Omental fat pad (tissue), 4 donors: ENCODE measurements at places on chromosomes 4 and X. TPM values are rescaled to one million over a fixed set of nuclear protein-coding genes. Genes with fewer than 3 reads are reported as not detected.

AWAT2 gene
- total RNA-seq: not detected

ABCG2 gene
- 7.8 TPM for total RNA-seq

PRPS2 gene
- 13.0 TPM for total RNA-seq

INTU gene
- 10.6 TPM for total RNA-seq

CRLF2 gene
- total RNA-seq: 0.47 TPM

MSX1 gene
- total RNA-seq: 20.5 TPM

SORCS2 gene
- 4.6 TPM for total RNA-seq

DNA sequence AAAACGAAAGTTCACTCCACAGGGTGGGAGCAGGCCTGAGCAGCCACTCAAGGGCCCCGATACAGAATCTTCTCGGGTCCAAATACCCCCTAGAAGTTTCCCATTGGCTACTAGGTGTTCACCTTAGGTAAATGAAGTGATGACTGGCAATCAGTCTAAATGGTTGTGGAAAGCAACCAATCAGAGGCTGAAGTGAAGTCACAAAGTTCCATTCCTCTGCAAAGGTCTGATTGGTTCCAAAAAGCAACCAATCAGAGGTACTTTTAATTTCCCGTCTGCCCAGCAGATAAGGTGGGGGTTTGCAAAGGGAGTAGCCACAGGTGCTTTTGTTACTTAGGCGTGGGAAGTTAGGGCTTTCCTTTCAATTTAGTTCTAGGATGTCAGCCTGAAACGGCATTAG lies 58.2 kb upstream of the NKAP start:
- DNase-seq: no peak

- no peak for DNase-seq
Observed at GRCh38 chr4:102308032-102308799, 37.1 kb downstream of the SLC39A8 start.

DNA sequence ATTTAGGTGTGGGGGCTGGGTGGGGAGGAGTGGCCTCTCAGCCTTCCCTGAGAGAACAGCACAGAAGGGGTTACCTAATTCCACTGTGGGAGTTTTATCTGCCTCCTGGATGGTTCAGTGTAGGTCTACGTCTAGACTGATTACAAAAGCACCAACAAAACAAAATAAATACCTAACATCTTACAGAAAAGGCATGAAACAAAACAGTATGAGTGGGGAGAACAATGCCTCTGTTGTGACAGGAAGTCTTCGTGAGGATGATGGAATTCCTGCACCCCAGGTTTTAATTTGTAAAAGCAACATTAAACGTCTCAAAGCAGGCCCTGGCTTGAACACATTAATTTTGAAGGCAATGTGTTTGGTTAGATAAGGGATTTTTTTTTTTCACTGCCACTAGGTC lies 112.1 kb upstream of the GPC4 start:
- no peak for DNase-seq

DNA sequence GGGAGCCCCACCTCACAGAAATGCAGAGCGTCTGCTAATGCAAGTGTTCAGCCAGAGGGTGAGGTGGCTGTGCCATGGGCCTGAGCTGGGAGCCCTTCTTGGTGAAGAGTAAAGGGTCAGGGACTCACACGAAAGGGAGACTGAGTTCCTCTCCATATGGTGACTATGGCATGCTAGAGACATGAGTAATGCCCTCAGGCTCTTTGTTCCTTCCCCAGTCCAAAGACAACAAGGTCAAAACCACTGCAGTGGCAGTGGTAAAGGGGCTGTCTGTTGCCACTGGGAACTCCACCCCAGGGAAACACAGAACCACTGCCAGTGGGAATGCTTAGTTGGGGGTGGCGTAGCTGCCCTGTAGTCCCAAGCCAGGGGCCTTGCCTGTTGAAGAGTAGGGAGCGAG lies 22.4 kb downstream of the RAB40AL start:
- DNase-seq: no peak

- no peak for DNase-seq
Observed at GRCh38 chr4:153822316-153822715, 33.4 kb upstream of the SFRP2 start.

- DNase-seq: no peak
Observed at GRCh38 chr4:186037692-186038658, 31.0 kb upstream of the TLR3 start.

DNA sequence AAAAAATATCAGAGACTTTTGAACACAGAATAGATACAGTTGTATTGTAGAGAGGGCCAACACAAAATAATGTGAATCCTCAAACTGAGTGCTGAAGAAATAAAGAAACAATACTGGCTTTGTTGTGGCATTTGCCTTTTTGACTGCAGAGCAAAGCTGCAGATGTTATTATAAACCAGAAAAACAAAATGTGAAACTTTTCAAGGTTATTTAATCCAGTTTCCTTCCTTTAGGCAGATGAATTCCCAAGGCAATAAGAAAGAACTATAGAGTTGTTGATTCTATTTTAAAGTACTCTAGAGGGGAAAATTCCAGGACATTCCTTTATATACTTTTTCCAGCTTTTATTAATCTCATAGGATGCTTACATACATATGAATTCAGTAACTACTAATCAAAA lies 186.8 kb downstream of the NDST4 start:
- no peak for DNase-seq

DNA sequence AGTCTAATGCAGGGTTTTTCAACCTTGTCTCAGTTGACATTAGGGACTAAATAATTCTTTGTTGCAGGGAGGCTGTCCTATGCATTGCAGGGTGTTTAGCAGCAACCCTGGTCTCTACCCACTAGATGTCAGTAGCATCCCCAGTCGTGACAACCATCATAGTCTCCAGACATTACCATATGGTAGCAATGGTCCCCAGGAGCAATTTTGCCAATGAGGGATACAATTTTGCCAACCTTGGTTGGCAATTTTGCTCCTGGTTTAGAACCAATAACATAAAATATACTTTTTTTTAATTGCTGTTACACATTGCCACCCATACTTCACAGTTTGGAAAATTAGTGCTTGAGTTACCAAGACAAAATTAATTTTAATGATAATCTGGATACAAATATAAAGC lies 6.0 kb downstream of the EREG start:
- no peak for DNase-seq
